NCI-H748 treated with DMSO at 0.1 percent for 48 hours (cell line): ENCODE measurements at places on chromosomes 2 and 18.
A peak's percentile ranks its signal among the peaks of the same experiment; 100 is the strongest.

DNA sequence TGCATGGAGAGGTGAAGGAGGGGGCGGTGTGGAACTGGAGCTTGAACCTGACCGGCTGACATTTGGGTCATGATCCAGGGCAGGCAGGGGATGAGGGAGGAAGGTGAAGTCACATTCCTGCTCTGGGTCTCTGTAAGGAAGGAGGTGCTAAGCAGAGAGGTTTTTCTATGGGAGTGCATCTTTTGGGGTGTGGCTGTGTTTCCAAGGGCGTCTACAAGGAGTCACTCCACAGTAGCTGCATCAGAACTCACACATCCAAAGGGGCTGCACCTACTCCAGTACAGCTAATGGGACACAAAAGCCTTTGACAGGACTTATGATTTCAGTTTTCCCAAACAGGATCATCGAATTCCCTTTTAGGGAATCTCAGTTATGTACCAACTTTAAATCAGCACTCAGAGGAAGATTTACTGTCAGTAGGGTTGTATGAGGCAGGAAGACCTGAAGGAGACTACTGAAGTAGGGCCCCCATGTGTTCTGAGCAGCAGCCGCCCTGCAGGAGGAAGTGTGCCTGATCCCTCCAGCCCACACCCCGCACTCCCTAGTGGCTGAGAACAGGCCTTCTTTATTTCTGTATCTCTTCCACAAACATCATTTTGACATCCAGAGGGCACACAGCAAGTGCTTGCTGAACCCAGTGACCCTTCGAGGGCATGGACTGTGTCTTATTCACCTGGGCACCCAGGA is 137.2 kb downstream of the CELF4 start:
- DNase-seq: no peak

DNA sequence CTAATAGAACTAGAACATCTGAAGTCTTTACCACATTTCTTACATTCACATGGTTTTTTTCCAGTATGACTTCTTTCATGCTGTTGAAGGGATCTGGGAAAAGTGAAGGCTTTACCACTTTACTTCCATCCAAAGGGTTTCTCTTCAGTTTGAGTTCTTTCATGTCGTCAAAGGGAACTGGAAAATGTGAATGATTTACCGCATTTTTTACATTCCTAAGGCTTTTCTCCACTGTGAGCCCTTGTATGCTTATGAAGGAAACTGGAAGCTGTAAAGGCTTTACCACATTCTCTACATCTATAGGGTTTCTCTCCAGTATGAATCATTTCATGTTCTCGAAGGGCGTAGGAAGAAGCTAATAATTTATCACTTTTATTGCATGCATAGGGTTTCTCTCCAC is 46.7 kb downstream of the NBEAL1 start:
- DNase-seq: no peak

DNA sequence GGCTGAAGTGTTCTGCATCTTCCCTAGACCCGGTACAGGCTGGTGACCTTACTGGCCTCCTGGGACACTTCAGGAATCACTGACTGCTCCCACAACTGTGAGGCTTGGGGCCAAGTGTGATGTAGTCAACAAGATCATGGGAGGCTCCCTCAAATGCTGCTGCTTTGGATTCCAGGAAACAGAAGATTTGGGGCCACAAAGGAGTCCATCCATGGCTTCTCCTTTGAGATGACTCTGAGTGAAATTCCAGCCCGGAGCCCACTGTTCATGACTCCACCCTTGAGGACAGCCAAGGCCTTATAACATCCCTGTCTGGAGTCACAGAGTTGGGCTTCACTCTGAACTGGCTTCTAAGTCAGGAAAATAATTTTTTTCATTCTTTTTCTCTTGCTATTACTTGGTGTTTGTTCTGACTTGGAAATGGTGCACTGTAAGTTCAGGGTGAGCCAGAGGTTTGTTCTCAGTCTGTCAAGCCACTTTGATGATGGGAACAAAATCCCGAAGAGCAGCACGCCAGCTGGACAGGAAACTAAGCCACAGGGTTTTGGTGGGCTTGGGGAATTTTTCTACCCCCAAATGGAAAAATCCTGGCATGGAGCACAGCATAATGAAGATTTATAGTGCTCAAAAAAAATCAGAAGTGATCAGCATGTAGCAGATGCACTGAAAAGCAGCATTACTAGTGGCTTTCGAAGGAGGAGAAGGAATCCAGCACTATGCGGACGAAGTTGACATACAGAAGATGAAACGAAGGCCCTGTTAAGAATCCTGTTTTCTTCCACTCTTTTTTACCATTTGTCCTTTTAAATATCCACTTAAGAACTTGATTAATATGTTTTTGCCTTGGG is 98.1 kb upstream of the ZFP36L2 start:
- no peak for DNase-seq

GRCh38 chr2:175806125-175806490 is 196.0 kb downstream of the LNPK start:
- DNase-seq: no peak

- no peak for DNase-seq
Observed at GRCh38 chr2:181847702-181848101, 43.8 kb upstream of the ITPRID2 start.

DNA sequence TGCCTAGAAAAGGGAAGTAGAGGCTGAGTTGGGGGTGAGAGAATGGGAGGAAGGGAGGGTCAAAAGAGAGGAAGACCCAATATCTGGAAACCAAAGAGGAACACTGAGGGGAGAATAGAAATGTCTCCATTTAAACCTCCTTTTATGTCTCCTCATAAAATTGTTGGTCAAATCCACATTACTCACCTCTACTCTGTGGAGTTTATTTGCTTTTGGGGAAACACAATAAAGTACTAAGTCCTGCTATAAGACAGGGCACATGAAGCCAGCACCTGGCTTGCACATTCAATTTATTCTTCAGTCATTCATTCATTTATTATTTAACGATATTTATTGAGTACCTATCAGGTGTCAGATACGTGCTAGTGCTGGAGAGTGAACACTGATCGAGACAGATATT is 60.3 kb upstream of the NFE2L2 start:
- no peak for DNase-seq

DNA sequence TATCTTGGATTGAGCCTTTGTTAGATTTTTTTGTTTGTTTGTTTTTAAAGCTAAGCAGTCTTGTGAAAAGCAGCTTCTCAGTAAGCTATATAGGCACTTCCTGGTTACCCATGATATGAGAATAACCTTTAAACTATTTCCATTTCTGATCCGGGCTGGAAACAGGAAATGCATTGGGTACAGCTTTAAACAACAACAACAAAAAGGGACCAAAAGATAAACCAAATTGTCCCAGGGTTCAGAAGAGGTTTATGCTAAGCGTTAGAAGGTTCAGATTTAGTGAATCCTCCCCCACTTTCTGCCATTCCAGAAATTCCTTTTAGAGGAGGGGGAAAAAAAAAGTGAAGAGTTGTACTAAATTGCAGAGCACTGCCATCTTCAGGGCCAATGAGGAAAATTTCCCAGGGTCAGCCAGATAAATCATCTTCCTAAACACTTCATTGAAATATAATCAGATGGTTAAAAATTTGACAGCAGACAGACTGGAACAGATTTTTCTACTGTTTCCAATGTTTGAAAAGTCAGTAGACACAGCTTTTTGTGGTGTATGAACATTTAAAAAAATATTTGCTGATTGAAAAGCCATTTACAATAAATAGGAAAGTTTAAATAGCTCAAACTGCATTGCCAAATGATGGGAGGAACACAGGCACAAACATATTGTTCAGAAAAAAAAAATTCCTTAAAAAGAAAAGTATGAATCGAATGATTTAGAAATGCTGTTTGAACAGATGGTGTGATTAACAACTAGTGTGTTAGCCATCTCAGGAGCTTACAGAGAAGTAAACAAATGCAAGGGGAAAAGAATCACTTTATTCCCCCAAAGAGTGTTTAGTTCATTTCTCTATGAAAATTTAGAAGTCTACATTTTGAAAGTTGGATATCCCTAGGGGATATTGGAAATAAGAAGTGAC is 189.9 kb upstream of the TANK start:
- DNase-seq: peak; percentile 30

DNA sequence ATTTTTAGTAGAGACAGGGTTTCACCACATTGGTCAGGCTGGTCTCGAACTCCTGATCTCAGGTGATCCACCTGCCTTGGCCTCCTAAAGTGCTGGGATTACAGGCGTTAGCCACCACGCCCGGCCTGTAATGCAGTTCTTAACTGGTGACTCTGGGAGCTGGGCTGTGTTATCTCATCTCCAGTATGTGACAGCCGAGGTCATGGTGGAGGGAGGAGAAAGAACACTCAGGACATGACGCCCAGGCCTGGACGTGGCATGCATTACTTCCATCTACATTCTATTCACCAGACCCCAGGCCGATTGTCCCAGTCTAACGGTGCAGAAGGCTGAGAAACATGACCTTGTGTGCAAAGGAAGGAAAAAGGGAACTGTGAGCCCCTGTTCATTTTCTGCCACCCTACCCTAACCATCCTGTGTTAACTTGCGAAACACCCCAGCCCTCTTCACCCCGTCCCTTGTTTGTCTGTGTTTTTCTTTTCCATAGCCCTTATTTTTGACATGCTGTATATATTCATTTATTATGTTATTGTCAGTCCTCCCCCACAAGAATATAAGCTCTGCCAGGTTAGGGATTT is 88.1 kb upstream of the ASAP2 start:
- no peak for DNase-seq

DNA sequence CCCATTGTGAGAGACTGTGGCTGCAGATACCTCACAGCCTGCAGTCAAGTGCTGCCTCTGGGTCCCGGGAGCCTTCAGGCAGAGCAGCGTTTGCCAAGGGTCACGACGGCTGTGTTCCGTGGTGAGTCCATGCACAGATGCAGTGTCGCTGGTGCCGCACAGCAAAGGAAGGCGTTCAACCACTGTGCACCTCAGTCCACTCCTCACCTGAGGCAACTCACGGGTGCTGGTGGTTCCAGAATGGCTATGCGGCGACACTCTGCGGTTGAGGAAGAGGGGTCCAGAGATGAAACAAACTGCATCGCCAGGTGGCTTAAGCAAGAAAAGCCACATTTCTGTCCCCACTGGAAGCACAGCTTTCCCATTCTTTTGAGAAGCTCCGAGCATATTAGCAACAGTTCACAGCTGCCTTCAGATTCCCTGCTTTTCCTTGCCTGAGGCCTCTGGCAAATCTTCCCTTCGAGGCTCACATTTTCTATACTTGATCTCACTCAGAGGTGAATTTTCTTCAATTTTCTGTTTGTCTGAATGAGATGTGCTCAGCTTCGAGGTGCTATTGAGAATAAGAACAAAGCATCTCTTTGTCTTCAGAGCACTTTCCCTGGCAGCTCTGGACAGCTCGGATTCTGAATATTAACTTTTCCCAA is 208.8 kb upstream of the TWIST2 start:
- DNase-seq: no peak

GRCh38 chr2:234259440-234259839 is 208.9 kb downstream of the SPP2 start:
- no peak for DNase-seq

- no peak for DNase-seq
Observed at GRCh38 chr18:64851726-64852125, 702.8 kb upstream of the LINC00305 start.

DNA sequence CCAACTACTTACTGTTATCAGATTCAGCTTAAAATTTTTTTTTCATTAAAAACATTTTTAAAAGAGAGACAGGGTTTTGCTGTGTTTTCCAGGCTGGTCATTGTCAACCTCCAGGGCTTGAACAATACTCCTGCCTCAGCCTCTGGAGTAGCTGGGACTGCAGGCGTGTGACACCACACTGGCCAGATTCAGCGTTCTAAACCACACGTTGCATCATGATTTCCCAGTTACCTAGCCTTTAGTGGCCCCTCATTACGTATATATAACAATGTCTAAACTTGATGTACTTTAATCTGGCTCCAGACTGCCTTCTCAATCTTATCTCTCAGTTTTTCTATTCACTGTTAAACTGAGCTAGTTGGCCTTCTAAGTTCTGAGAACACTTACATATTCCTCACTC is 89.6 kb downstream of the COMMD1 start:
- no peak for DNase-seq

- no peak for DNase-seq
Observed at GRCh38 chr2:20421988-20422370, 24.9 kb upstream of the RHOB start.
